ENCODE measurements at places on chromosomes 3 and 15. TPM values are rescaled to one million over a fixed set of nuclear protein-coding genes. Genes with fewer than 3 reads are reported as not detected.

DNA sequence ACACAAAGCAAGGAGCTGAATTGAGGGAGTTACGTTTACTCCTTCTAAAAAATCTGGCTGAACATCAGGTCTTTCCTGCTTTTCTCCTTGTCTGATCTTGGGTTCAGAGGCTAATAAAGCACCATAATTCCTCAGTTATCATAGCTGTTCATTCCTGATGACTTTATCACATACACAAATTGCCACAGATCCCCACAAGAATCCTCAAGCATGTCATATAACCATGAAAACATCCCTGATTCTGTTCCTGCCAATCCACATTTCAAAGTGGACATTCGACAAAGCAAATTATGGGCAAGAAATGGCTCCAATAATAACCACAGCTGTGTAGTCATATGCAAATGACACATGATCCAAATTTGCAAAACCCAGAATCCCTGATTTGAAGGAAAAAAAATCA lies 321.3 kb downstream of the MEX3B start:
- no peak for DNase-seq

GRCh38 chr3:190558796-190559195 lies 44.9 kb downstream of the IL1RAP start:
- DNase-seq = no peak

GRCh38 chr3:124117486-124117885 lies 125.6 kb upstream of the ROPN1 start:
- no peak for DNase-seq

- DNase-seq = no peak
Observed at GRCh38 chr3:147497286-147497685, 88.1 kb downstream of the ZIC1 start.

DNA sequence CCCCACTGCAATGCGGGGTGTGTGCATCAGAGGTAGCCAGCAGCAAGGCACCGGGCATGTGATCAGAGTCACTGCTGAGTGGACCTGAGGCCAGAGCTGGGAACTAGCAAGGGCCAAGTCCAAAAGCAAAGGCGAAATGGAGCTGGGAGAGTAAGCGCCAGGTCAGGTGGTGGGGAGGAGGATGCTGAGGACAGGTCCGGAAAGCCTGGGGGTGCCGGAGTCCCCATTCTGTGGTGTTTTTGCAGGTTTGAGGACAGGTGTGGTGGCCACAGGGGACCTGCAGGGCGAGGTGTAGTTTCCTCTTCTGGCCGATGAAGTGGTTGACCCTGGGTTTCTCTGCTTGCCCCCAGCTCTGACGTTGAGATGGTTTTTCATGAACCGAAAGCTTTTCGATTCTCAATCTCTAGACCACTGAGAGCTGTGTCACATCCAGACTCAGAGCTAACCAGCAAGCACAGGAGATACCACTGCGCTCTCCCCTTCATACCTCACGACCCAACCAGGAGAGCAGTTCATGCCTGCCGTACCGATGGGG lies 35.0 kb upstream of the HES1 start:
- DNase-seq = no peak

GRCh38 chr3:12687948-12688347 lies 24.0 kb upstream of the RAF1 start:
- DNase-seq = no peak

DNA sequence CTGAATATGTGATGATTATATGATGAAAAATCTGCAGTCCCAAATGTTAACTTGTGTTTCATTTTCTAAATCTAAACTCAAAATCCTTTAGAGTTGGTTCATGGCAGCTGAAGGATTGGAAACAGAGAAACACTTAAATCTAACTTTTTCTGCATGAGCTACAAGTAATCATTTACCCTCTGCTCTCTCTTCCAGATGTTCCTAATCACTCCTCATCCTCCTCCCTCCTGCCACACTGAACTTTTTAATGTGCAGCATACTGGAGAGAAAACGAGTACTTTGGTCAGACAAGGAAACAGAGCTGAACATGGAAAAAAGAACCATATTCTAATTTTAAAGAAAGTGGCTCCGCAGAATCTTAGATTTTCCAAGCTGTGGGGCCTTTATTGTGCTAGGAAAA lies 321.2 kb upstream of the COL8A1 start:
- DNase-seq = no peak

DNA sequence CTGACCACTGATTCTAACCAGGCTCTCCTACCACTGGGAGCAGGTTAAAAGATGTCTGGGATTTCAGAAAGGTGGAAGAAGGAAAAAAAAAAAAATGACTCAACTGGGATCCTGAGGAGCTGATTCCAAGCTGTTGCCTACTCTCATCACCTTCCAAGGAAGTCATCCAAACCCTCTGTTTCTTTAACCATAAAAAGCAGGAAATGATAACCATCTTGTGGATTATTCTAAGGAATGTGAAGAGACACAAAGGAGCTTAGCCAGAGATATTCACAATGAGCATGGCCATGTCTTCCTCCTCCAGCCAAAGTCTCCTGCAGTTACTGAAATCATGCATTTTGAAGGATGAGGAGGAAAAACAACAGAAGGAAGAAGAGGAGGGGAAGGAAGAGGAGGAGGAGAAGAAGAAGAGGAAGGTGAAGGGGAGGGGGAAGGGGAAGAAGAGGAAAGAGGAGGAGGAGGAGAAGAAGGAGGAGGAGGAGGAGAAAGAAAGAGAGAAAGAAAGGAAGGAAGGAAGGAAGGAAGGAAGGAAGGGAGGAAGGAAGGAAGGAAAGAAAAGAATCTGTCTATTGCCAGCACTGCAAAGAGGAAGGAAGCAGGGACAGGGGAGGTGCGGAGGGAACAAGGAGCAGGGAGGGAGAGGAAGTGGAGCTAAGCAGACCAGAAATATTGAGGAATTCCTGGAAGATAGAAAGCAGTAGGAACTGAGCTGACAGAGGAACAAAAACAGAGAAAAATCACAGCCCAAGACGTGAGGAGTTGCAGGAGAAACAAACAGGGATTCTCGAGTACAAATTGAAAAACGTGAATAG lies 229.2 kb downstream of the UACA start:
- no peak for DNase-seq

DNA sequence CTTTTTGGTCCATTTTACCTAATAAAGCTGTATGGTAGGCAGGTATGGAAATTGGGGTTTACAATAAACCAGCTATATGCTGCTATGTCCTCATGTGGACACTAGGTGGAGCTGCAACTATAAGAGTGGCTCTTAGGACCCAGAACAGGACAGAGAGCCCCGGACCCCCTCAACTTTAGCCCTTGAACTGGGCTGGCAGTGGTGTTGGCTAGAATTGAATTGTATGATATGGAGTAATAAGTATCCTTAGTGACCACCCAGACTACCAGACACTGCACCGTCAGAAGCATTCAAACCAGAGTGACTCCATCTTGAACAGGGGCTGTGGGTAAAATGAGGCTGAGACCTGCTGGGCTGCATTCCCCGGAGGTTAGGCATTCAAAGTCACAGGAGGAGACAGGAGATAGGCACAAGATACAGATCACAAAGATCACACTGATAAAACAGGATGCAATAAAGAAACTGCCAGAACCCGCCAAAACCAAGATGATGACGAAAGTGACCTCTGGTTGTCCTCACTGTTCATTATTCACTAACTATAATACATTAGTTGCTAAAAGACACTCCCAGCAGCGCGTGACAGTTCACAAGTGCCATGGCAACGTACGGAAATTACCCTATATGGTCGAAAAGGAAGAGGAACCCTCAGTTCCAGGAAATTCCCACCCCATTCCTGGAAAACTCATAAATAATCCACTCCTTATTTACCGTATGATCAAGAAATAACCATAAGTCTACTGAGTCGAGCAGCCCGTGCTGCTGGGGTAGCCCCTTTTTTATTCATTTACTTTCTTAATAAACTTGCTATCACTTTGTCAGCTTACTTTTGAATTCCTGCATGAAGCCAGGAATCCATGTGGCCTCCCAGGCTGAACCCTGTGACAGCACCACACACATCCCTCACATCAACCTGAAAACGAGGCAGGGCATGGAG lies 68.7 kb upstream of the BLM start:
- no peak for DNase-seq

DNA sequence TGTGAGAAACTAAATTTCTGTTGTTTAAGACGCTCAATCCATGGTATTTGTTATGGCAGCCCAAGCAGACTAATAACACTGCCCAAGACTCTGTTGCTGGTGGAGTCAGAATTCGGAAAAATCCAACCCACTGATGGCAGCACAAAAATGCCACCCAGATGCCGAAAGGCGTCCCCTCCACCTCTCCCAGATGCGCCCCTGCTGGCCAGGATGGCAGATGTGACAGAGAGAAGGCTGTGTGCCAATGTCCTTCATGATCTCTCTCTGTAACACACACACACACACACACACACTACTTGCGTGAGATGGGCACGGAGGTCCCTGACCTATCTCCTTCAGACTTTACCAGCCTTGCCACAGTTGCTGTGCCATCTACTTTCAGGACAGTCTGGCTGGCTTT lies 10.9 kb upstream of the LYSMD4 start:
- DNase-seq = no peak

DNA sequence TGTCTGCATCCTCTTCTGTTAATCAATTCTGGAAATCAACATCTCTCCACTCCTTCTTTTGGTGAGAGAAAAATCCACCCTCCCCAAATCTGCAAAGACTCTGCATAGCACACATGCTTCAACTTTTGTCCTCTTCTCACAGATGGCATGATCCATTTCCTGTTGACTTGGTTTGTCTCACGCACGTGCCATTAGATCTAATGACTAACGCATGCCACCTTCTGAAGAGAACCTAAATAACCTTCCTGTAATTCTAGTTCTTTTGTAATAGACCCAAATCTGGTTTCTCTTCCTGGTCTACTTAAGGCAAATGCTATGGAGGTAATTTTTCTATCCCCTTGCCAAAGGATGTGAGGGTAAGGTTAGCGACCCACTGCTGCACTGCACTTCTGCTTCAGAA lies 51.0 kb upstream of the ATOSA start:
- DNase-seq = no peak

DNA sequence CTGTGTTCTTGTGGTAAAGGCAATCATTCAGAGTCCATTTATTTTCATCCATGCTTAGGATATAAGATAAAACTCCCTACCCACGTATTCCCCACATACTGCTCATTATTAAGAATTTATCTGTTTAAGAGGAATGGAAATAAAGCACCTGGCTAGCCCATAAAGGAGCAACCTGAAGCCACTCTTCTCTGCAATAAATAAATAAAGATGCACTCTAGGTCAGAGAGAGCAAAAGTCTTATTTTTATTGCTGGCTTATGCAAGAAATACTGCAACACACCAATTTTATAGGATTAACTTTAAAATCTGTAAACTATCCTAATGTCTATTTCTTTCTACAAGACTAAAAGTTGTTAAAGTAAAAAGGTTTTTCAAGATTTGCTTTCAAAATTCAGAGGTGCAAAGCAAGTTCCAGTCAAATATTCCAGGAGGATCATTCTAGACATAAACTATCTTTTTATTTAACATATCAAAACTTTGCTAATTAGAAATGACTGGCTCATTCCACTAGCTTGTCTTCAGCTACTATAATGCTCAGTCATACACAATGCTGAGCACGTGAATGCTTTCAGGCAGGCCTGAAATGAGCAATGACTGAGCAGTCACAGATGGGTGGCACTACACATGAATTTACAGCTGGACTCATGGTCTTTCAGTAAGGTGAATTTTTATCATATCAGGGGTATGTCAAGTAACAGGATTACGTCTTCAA lies 7.1 kb downstream of the TJP1 start:
- no peak for DNase-seq

DNA sequence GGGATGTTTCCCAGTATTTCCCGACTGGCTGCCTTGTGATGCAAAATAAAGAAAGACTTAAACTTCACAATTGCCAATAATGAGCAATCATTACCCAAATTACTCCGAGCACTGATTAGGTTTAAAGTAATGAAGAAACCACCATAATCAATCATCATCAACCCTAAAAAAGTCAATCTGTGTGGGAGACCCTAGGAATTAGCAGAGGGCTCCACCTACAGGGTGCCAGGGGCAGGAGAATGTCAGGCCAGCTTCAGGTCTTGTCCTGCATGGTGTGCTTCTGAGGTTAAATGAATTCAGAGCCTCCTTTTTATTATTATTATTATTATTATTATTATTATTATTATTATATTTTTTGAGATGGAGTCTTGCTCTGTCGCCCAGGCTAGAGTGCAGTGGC lies 478.0 kb upstream of the ARRDC4 start:
- no peak for DNase-seq

DNA sequence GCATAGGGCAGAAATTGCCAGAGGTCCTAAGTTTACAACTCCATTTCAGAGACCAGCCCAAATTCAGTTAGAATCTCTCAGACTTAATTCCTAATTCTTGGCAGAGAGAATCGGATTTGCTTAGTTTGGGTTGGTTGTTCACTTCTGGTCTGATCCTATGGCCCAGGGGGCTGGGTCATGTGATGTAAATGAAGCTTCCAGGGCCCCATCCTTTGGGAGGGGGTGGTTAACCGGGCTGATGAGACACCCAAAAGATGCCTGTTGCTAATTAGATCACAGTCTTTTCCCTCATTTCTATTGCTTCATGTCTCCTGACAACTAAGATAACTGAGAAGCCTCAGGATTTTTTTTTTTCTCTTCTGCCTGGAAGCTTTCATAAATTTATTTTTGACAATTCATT lies 11.1 kb upstream of the ZNF620 start:
- no peak for DNase-seq

DNA sequence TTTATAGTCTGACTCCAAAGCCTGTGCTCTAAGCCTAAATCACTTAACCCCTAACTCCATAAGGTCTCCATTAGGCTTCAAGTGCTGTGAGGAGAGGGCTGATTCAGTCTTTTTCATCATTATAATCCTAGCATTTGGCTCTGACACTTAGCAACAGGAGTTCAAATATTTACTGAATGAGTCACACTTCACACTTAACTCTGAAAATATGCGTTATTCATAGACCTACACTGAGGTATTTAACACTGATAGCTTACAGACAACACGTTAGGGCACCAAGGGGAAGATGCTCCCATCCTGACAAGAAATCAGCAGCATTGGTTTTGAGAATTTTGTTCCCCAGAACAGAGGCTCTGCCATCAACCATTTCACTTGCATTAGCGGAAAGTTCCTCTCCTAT lies 53.5 kb downstream of the MSL2 start:
- DNase-seq = no peak

RBPMS2 gene
- 4.1 TPM for polyA plus RNA-seq

P2RY12 gene
- polyA plus RNA-seq = 0.92 TPM

PLA2G4E gene
- 2.0 TPM for polyA plus RNA-seq

RPL15 gene
- 2,583 TPM for polyA plus RNA-seq

NDUFB5 gene
- polyA plus RNA-seq = 177 TPM

LXN gene
- polyA plus RNA-seq = 17.1 TPM

Measured in forelimb muscle (tissue), 1 donor.